RPMI8226 (cell line): ENCODE measurements at places on chromosomes 7 and 10.

GRCh38 chr7:1865571-1866255 lies 195.6 kb downstream of the ELFN1 start:
- DNase-seq: no peak

GRCh38 chr10:128859738-128860386 lies 607.2 kb upstream of the MGMT start:
- DNase-seq: peak; percentile 30

GRCh38 chr10:78045237-78045636 lies 11.6 kb downstream of the RPS24 start:
- peak; percentile 68 for DNase-seq

DNA sequence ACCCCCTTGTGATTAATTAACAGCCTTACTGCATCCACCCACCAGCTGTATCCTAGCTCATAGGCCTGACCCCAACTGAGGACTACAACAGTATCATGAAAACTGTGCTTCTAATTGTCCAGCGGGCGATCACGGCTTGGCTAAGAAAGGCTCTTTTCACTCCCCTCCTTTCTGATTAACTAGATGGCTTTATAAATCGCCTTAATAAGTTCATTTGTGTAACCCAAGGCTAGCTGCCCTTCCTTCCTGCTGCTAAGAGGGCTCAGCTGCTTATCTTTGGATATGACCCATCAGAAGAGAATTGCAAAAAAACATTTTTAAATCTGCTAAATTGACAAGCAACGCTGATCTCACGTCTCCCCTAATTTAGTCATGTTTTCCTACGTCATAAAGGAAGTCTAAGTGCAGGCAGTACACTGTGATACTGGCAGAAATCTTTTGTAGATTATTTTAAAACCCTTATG lies 163.0 kb upstream of the LAMB4 start:
- DNase-seq: no peak

DNA sequence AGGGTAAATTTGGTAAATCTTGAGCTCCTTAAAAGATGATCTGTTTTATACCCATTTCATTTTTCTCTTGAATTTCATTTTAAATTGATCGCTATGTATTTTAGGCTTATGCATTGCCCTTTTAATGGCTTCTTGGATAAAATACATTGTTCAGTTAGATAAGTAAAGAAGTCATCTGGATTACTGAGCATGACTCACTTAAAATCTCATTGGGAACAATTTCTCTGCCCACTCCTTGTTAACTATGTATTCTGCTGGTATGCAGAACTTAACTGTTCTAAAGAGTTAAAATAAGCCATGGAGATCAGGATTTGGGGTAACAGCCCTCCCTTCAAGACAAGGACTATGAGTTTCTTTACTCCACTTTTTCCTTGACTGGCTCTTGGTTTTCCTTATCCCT lies 134.2 kb downstream of the SND1 start:
- no peak for DNase-seq

DNA sequence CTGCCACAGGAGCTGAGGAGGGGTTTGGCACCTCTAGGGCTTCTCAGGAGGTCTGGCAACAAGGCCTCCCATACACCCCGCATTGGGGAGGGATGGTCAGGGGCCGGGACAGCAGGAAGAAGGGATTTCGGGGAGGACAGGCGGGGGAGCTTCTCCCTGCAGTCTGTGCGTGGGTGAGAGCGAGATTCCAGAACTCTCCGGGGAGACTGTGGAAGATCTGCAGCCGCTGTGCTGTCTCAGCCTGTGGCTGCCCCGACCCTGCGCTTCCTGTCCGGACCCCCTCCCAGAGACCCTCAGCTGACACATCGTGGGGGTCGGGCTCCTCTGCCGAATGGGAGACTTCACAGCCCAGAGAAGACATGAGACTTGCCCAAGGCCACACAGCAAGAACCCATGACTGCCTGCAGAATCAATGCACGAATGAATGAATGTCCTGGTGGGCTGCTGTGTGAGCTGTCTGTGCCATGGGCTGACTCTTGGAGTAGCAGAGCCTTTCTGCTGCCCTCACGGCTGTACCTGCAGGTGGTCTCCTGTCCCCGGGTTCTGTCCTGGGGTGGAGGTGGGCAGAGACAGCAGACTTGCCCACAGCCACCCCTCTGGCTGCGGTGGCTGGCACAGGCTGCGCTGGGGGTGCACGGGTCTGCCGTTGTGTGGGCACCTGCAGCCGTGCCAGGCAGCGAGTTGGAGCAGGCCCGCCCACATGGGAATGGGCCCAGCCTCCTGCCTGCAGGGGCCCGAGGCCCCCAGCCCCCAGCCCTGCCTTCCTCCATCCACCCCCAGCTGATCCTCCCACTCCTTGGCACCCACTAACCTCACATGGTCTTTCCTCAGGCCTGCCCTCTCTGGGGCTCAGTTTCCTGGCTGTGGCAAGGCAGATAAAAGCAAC lies 16.3 kb upstream of the LFNG start:
- DNase-seq: no peak

- DNase-seq: no peak
Observed at GRCh38 chr7:17580856-17581255, 282.4 kb downstream of the AHR start.

- DNase-seq: no peak
Observed at GRCh38 chr7:7812112-7812511, 93.7 kb upstream of the RPA3 start.

- no peak for DNase-seq
Observed at GRCh38 chr10:77602231-77602912, 35.2 kb downstream of the KCNMA1 start.

DNA sequence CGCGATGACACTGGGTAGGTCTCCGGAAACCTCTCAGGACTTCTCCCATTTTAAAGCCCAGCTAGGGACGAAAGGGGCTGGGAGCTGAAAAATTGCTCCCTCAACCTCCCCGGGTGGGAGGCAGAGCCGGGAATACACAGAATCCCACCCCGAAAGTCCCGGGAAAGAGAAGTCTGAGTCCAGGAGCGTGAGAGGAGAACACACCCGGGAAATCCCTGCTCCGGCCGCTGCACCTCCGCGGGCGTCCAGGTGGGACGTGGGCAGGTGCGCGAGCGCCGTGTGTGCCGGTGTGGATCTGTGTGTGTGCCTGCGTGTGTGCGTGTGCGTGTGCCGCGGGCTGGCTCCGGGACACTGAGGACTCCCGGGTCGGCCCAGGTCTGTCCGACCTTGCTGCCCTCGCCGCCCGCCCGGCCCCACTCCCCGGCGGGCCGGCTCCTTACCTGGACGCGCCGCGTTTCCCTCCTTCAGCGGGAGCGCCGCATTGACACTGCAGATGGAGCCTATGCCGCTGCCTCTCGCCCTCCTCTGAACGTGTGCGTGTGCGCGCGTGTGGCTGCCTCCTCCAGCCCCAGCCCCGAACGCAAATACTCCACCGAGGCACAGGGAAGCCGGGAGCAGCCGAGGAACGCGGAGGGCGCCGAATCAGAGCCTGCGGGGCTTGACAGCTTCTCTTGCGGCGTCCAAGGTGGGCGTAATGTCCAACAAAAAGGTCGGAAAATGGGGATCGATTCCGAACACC lies at the start of gene PLXNA4:
Gene PLXNA4 (minus strand): TSS at position 489 of the 739 bp plus-strand sequence. CDS start 67,777 bp downstream, outside the sequence.
- DNase-seq: peak; percentile 26

DNA sequence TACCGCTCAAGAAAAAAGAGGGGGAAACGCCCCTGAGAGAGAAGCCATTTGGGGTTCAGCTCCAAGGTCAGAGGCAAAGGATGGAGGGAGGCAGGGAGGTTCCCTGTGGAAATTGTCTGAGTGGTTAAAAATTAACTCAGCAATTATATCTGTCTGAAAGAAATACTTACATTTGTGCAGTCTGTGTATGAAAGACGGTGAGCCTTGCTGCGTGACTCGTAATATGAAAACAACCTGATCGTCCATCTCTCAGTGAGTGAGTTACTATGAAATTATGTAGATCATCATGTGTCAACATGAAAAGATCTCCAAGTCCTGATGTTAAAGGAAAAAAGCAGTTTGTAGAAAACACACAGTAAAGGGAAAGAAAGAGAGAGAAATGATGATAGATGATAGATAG lies 67.2 kb upstream of the FAM204A start:
- DNase-seq: no peak

DNA sequence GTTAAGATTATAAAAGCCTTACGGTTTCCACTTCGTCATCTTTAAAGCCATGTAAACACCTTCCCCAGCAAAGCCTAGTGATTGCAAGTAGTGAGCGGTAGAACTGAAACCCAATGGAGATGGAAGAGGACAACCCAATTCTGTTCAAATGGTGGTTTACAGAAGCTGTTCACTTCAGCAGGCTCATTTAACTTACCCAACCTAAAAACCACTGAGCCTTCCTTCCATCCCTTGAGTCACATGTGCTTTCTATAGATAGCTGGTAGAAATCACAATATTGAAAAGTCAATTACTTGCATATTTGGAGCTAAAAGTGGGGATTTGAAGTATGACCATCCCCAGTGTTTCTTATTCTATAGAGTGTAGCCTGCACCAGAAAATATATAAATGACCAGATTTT lies 667.7 kb downstream of the SUGCT start:
- no peak for DNase-seq

- DNase-seq: peak; percentile 94
Observed at GRCh38 chr10:102502337-102503151, at the start of gene ACTR1A. Gene ACTR1A, minus strand, starts transcription at chr10:102502712. Its CDS starts 65 bp downstream, at chr10:102502647.

DNA sequence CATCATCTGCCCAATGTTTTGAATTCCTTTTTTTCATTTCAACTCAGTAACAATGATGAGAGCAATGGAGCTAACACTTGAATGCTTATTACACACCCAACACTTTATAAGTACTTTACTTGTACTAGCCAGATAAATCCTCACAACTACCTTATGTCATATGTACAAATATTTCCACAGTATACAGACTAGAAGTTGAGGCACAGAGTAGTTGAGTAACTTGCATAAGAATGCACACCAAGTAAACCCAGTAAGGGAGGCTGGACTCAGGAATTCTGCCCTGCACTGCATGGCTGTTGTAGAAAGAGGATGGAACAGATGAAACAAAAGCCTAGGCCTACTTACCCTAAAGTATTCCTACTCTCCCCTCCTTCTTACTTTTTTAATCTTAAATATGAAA lies 15.8 kb downstream of the DPY19L1 start:
- no peak for DNase-seq

- no peak for DNase-seq
Observed at GRCh38 chr10:8337332-8337651, 282.8 kb downstream of the GATA3 start.

GRCh38 chr7:40223451-40224127 lies 88.8 kb downstream of the SUGCT start:
- no peak for DNase-seq

DNA sequence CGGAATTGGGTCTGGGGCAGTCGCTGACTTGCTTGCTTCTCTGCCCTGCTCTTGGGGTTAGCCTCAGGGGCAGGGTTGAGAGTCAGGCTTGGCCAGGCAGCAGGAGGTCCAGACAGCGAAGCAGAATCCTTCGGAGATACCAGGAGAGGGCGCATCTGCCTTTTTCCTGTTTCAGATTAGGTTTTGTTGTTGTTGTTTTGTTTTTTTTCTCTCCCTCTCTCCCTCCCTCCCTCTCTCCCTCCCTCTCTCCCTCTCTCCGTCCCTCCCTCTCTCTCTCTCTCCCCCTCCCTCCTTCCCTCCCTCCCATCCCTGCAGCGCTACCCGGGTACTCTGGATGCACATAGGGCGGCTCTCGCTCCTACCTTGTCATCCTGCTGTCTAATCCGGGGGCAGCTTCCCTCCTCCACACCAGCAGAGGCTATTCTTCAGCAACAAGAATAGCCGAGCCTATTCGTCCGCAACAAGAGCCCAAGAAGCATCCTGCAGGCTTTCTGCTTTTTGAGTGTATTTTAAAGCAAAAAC lies 758 bp upstream of the OPTN start:
- DNase-seq: peak; percentile 70

DNA sequence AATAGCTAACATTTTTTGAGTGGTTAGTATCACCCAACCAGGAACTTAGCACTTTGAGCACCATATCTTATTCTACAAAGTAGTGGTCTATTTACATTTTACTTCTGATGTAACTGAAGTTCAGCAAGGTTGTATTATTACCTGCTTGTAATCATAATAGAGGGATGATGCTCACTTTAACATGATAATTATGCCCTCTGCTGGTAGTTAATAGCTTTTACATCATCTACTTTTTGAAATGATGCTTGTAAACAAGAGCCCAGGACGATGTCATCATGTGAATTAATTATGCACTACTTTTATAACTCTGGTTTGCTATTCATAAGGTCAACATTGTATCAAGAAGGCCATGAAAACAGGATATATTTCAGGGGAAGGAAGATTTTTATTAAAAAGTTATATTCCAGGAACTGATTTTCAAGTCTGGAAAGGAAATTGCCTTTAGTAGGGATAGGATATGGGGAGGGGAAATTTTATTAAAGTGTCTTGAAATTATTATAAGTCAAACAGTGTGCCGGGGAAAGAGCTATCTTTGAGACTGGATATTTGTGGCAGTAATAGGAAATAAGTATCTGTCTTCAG lies 80.3 kb upstream of the SCIN start:
- peak; percentile 17 for DNase-seq

DNA sequence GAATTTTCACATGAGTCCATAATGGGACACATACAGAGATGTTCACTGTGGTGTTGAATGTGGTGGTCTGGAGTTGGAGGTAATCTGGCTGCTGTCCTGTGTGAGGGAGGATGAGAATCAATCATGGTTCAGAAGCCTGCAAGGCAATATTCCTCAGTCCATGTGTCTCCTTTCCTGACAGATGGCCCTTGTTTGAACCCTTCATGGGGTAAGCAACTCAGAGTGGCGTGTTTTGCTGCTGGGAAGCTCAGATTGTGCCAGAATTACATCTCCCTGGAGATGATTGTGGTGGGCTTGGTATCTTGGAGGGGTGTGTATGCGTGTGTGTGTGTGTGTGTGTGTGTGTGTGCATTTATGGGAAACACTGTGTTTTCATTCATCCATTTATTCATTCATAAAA lies 44.5 kb upstream of the COMTD1 start:
- DNase-seq: no peak

- DNase-seq: no peak
Observed at GRCh38 chr7:42049761-42050160, 187.2 kb downstream of the GLI3 start.

DNA sequence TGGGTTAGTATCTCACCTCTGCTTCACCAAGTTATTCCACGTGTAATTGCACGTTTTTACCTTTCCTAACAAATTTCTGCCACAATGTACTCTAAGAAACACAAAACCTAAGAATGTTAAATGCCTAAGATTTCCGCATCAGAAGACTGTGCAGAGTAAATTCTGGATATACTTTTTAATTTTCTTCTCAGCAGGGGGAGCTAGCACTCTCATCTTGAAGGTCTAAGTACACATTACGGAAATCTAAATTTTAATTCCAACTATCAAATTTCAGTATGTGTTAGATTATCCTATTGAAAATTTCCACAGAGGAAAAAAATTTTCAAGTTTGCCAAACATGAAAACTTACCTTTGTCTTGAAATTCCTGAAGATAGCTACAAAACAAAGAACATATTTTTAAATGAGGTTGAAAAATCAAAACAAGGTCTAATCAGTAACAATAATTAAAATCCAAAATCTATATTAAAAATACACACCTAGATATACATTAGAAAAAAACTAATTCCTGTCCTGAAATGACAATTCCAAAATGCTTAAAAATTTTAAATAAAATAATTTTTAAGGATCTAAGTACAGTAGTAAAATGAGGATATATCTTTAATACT lies 10.5 kb downstream of the SKAP2 start:
- peak; percentile 18 for DNase-seq

DNA sequence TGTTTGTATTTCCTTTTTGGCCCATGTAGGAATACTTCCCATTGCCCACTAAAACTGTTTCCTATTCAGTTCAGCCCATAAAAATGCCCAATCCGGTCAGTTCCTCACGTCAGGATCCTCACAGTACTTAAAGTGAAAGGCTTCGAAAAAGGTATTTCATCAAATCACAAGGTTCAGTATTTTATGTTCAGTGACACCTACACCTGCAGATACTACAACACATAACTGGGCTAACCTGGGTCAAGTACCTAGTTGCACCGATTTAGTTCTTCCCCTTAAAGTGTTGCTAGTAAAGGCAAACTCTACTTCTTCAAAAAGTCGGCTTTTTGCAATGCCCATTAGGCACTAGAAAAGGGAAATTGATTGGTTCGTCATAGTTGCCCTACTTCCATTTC lies 1.1 kb downstream of the SNX13 start:
- DNase-seq: peak; percentile 32
